ENCODE measurements at places on chromosomes 3 and 15. TPM values are rescaled to one million over a fixed set of nuclear protein-coding genes. Genes with fewer than 3 reads are reported as not detected.

DNA sequence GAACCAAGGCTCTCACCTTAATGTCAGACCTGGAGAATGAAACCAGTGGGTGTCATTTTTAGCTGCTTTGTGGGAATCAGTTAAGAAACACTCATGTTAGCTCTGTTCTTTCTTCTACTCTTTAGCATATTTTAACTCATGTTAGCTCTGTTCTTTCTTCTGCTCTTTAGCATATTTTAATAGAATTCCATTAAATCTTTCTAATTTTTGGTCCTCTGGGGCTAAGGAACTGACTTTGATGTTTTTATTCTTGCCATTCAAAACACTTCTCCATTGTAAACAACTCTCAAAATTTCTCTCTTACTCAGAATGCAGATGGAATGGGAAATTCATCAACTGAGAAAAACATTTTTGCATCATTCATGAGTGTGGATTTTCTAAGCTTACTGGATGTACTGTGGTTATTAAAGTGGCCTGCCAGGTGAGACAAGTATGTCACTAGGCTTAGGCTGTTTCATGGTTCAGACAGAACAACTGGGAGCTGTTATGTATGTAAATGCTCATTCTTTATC is 680.6 kb downstream of the ROBO2 start:
- DNase-seq: no peak

- peak; percentile 37 for DNase-seq
Observed at GRCh38 chr3:190424478-190425439, 24.9 kb downstream of the TMEM207 start.

- DNase-seq: peak; percentile 16
Observed at GRCh38 chr3:160478338-160478737, 28.8 kb upstream of the TRIM59 start.

DNA sequence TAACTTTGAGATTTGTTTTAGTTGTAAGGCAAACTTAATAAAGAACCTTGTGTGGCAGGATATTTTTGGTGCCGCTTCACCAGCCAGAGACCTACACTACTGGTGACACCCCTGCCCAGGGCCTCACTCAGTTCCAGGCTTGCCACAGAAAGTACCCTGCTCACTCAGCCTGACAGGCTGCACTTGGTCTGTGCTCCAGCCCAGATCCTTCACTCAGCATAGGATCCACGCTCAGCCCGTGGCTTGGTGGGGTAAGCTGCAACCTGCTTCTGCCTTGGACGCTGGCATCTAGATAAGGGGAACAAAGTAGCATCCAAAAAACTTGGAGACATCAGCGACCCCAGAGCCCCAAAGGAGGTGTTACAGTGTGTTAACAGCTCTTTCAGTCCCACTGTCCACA is 825.5 kb downstream of the EPHA3 start:
- no peak for DNase-seq

DNA sequence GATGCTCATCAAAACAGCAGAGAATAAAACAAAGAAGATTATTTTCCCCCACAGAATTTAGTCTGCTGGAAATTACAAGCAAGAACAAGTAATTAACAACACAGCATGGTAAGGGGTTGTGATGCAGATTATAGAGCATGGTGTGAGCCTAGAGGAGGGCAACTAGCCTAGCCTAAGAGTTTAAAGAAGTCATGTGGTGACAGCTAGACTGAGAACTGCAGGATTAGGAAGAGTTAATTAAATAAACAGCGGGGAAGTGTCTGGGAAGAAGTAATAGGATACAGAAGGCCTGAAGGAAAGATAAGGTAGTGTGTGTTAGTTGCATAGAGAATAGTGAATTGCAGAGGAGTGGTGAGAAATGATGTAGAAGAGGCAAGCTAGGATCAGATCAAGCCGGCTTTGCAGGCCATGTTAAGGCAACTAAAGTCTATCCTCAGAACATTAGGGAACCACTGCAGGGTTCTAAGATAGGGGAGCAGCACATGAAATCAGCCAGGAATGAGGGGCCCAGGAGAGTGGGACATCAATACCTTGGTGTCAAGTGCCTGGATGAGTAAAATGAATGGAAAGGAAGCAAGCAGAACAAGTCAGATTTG is 11.9 kb upstream of the PKM start:
- no peak for DNase-seq

The TIGIT gene
- not detected for polyA plus RNA-seq

DNA sequence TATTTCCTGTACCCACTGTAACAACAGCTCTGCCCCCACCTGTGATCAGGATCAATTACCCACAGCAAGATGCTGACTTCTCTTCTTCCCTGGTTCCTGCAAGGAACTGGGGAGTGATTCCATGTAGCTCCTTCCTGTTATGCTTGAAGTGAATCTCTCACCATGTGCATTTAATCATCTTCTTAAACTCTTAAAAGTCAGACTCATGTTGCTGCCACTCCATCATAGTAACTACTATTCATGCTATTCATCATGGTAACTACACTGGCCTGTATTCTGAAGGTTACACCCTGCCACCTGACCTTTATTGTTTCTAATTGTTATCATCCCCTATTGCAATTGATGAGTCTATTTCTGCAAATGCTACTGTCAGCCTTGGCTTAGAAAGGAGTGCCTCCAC is 89.5 kb downstream of the SUCNR1 start:
- DNase-seq: no peak

The CNTN3 gene
- polyA plus RNA-seq: 4.4 TPM

The SLC6A1 gene
- polyA plus RNA-seq: not detected

The ADGRG7 gene
- not detected for polyA plus RNA-seq

Data from AG04450 (cell line).